Esophagus mucosa (tissue), 1 donor: ENCODE measurements at places on chromosomes 13 and 19. TPM values are rescaled to one million over a fixed set of nuclear protein-coding genes. Genes with fewer than 3 reads are reported as not detected.
A peak's percentile ranks its signal among the peaks of the same experiment; 100 is the strongest.

DNA sequence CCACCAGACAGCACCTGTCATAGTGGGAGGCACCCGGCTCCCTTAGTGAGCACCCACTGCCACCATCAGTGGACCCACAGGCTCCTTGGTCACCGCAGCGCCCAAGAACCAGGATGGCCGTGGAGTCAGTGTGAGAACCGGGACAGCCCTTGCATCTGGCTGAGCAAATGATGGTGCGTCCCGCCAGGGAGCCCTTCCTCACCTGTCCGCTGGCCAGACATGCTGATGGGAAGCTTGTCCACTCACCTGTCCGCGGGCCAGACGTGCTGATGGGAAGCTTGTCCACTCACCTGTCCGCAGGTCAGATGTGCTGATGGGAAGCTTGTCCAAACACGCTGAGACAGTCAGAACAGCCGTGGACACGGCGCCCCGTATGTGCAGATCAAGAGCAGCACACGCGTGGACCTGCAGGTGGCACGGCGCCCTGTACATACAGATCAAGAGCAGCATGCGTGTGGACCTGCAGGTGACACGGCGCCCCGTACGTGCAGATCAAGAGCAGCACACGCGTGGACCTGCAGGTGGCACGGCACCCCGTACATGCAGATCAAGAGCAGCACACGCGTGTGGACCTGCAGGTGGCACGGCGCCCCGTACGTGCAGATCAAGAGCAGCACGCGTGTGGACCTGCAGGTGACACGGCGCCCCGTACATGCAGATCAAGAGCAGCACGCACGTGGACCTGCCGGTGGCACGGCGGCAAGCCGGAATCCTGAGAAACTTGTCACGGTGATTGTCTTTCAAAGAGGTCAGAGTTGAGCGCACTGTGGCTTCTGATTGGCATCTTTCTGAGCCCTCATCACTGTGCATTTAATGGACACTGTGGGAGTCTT is 40.7 kb upstream of the DCUN1D2 start:
- ATAC-seq = no peak

Gene FCGBP
- total RNA-seq = 25.7 TPM

GRCh38 chr19:52646571-52647217 is 8.5 kb upstream of the ZNF83 start:
- ATAC-seq = no peak

Gene LRRC4B
- 0.24 TPM for total RNA-seq

DNA sequence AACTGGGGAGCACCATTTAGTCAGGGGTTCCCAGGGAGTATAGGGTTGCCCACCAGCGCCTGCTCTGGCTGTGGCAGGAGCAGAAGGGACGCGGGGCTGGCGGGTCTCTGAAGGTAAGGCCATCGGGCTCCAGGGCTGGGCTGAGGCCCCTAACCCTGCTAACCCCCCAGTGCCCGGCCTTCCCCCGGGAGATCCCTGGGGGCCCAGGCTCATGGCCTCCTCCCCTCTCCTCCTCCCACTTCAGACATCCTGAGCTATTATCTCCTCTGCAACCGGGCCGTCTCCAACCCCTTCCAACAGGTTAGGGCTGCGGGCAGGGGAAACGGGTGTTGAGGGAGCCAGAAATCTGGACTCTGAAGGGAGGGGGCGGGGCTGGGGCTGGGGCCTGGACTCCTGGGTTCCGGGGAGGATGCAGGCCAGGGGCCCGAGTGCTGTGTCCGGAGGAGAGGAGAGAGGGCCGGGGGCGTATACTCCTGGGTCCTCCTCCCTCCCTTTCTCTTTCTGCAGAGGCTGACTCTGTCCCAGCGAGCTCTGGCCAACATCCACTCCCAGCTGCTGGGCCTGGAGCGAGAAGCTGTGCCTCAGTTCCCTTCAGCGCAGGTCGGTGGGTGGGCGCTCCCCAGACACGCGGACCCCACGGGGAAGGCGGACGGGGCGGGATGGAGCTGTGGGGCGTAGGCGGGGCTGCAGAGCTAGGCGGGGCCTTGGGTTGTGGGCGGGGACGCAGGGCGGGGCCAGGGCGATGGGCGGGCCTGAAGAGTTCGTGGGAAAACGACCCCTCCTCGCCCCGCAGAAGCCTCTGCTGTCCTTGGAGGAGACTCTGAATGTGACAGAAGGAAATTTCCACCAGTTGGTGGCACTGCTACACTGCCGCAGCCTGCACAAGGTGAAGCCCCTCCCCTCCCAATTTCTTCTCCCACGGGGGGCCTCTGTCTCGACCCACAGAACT is 15.3 kb downstream of the TTYH1 start:
- ATAC-seq = peak; percentile 41

Gene ALOX5AP
- total RNA-seq = 3.1 TPM

- no peak for ATAC-seq
Measured at GRCh38 chr19:45809643-45810159, 5.4 kb downstream of the RSPH6A start.

- ATAC-seq = peak; percentile 19
Measured at GRCh38 chr19:18417250-18418028, 1.8 kb upstream of the SSBP4 start.

Gene ZNF486
- 0.60 TPM for total RNA-seq

Gene RFX1
- total RNA-seq = 8.3 TPM

Gene ZNF610
- 0.24 TPM for total RNA-seq

- ATAC-seq = no peak
Measured at GRCh38 chr13:37226971-37227370, 121.5 kb upstream of the CSNK1A1L start.

Gene RASIP1
- 7.3 TPM for total RNA-seq

DNA sequence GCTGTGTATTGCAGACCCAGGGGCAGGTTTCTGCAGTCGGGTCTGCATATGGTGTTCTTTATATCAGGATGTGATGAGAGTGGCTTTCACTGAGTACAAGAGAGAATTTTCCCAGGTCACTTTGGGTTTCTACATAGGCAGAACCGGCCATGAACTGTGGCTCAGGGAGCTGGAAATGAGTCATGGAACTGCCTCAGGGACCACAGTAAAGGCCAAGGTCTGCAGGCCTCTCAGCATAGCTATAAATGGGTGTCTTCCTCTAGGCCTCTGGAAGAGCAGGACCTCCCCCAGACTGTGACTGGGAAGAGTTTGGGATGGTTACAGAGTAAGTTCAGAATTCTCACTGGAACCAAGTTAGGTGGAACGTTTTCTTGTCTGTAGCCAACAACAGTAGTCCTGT is 51.8 kb upstream of the ZNF681 start:
- no peak for ATAC-seq

DNA sequence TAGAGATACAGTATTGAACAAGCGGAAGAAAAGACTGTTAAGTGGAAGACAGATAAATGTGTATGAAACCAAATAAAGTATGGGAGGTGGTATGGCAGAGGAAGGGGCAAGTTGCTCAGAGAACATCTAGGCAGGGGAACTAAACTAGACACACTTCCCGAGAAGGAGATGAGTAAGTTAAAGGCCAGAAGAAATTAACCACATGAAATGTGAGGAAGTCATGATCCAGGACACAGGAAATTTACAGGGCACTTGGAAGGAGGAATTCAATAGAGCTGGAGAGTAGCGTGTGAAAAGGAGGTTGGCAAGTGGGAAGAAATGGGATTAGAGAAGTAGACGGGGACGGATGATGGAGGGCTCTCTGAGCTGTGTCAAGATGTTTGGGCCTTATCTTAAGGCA is 208.8 kb downstream of the COG6 start:
- no peak for ATAC-seq

Gene MAG
- total RNA-seq = not detected

Gene GDF15
- total RNA-seq = 3.9 TPM

- ATAC-seq = no peak
Measured at GRCh38 chr13:74575729-74576125, 441.5 kb upstream of the KLF12 start.

DNA sequence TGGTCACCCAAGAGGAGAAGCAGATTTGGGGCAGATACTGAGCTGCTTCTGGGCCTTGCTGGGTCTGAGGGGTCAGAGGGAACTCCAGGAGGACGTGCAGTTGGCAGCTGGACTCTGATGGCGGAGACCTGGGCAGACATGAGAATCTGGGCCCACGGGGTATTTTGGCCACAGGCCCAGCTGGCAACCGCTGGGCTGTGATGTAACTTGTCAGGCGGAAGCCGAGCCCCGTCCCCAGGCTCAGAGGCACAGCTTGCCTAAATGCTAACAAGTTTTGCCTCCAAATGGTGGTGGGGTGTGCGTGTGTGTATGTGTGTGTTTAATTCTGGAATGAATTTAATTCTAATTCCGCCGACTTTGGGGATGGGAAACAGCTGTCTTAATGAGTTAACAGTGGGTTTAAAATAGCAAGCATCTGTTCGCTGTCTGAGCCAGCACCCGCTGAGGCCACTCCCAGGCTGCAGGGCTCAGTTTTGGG is 11.6 kb downstream of the ZNRF4 start:
- ATAC-seq = no peak
